ENCODE measurements at places on chromosomes 4 and X. TPM values are rescaled to one million over a fixed set of nuclear protein-coding genes. Genes with fewer than 3 reads are reported as not detected.
A peak's percentile ranks its signal among the peaks of the same experiment; 100 is the strongest.

- H3K27ac ChIP-seq = peak overlapping the region; percentile 56
- peaks cover 16% of the 10 kb centered on the region for H3K4me1 ChIP-seq
- H3K4me3 ChIP-seq = no peak overlapping the region
- no peaks in the 10 kb centered on the region for H3K36me3 ChIP-seq
- peaks cover 5% of the 10 kb centered on the region for H3K27me3 ChIP-seq
- DNase-seq = no peak
Observed at GRCh38 chrX:13250826-13251580, 68.8 kb downstream of the ATXN3L start.

MXRA5 gene
- polyA plus RNA-seq = 0.58 TPM

DNA sequence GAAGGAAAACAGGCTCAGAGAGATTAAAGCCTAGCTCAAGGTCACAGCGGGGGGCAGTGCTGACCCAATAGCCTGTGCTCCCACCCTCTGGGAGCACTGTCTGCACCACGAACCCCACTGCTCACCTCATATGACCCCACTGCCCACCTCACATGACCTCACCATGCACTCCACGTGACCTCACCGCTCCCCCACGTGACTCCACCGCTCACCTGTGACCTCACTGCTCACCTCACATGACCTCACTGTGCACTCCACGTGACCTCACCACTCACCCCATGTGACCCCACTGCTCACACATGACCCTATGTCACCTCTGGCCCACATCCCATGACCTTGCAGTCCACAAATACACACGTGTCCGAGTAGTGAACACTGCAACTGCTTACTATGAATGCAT is 55.4 kb downstream of the ACOX3 start:
- DNase-seq = no peak
- H3K27ac ChIP-seq = no peak overlapping the region
- H3K36me3 ChIP-seq = no peaks in the 10 kb centered on the region
- H3K27me3 ChIP-seq = no peaks in the 10 kb centered on the region
- H3K4me3 ChIP-seq = no peak overlapping the region

GRCh38 chrX:134025986-134026545 is 40.7 kb upstream of the GPC3 start:
- no peak overlapping the region for H3K27ac ChIP-seq
- no peaks in the 10 kb centered on the region for H3K27me3 ChIP-seq
- no peaks in the 10 kb centered on the region for H3K4me1 ChIP-seq
- DNase-seq = no peak
- no peak overlapping the region for H3K4me3 ChIP-seq

DNA sequence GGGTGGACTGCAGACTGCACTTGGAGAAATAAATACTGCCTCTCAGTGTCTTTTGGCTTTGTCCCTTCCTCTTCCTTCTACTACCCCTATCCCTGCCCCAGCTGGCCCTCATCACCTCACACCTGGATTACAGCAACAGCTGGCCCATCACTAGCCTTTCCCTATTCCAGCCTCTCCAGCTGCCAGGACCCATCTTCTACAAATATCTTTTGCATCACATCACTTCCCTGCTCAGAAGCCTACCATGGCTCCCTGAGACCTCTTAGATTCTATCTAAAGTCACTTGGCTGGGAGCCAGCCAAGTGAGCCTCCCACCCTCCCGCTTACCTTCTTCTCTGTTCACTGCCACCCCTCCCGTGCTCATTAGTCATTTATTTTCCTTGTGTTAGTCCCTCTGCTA is 66.8 kb downstream of the TSC22D3 start:
- H3K27ac ChIP-seq = no peak overlapping the region
- H3K4me1 ChIP-seq = peaks cover 41% of the 10 kb centered on the region
- H3K36me3 ChIP-seq = no peaks in the 10 kb centered on the region
- no peaks in the 10 kb centered on the region for H3K27me3 ChIP-seq

SOD3 gene
- polyA plus RNA-seq = 13.8 TPM

ARFIP1 gene
- 19.0 TPM for polyA plus RNA-seq

- H3K4me1 ChIP-seq = no peaks in the 10 kb centered on the region
- H3K27ac ChIP-seq = no peak overlapping the region
- H3K27me3 ChIP-seq = no peaks in the 10 kb centered on the region
- H3K4me3 ChIP-seq = no peak overlapping the region
- no peak for DNase-seq
Observed at GRCh38 chr4:71322425-71322824, 16.4 kb upstream of the SLC4A4 start.

DNA sequence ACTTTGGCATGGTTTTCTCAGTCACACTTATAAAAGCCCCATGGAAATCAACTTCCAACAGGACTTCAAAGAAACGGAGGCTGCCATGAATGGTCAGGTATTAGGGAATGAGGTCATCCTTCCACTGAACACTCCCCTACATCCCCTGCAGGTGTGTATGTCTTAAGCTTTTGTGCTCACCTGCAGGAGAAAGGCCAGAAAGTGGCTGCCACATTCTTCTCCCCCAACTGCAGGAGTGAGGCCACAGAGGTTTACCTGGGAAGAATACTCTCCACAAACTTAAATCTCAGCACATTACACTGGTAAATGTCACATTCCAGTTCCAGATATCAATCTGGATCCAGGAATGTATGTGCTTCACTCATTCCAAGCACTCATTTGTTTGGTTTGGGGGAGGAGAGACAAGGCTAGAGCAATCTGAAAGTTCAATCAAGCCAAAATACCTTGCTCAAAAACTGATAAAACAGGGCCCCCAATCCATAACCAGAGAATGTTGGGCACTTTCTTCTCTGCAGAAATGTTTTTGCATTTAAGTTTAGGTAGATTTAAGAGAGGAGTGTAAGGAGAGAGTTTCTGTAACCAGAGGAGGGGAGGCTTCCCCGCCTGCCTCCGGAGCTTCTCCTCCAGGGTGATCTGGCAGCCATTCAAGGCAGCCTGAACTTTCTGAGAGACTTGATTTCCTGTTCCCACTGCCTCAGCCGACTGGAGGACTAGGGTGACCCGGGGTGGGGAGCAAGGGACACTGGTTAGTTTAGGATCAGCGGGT is 15.4 kb downstream of the FAM9C start:
- no peak for DNase-seq
- no peaks in the 10 kb centered on the region for H3K36me3 ChIP-seq
- H3K27me3 ChIP-seq = no peaks in the 10 kb centered on the region
- H3K4me3 ChIP-seq = no peak overlapping the region

- no peak overlapping the region for H3K27ac ChIP-seq
- no peaks in the 10 kb centered on the region for H3K27me3 ChIP-seq
- no peaks in the 10 kb centered on the region for H3K4me1 ChIP-seq
- no peaks in the 10 kb centered on the region for H3K36me3 ChIP-seq
Observed at GRCh38 chr4:148827781-148828180, 385.6 kb upstream of the NR3C2 start.

GRCh38 chr4:97952763-97953162 is 190.5 kb downstream of the STPG2 start:
- DNase-seq = no peak
- H3K36me3 ChIP-seq = no peaks in the 10 kb centered on the region
- no peaks in the 10 kb centered on the region for H3K27me3 ChIP-seq
- H3K27ac ChIP-seq = no peak overlapping the region
- H3K4me1 ChIP-seq = no peaks in the 10 kb centered on the region

RAPGEF2 gene
- polyA plus RNA-seq = 4.4 TPM

GRCh38 chr4:52824603-52825459 is 37.3 kb upstream of the RASL11B start:
- peaks cover 4% of the 10 kb centered on the region for H3K4me1 ChIP-seq
- no peaks in the 10 kb centered on the region for H3K27me3 ChIP-seq
- peak overlapping the region; percentile 67 for H3K27ac ChIP-seq
- no peak for DNase-seq
- no peak overlapping the region for H3K4me3 ChIP-seq

STPG2 gene
- 0.03 TPM for polyA plus RNA-seq

IBSP gene
- polyA plus RNA-seq = not detected

GRCh38 chr4:88793475-88793874 is 95.8 kb upstream of the NAP1L5 start:
- no peak for DNase-seq
- no peaks in the 10 kb centered on the region for H3K36me3 ChIP-seq
- H3K27me3 ChIP-seq = no peaks in the 10 kb centered on the region
- no peak overlapping the region for H3K27ac ChIP-seq
- no peak overlapping the region for H3K4me3 ChIP-seq

- H3K4me1 ChIP-seq = peaks cover 25% of the 10 kb centered on the region
- H3K4me3 ChIP-seq = no peak overlapping the region
- H3K27me3 ChIP-seq = peaks cover 7% of the 10 kb centered on the region
- H3K36me3 ChIP-seq = no peaks in the 10 kb centered on the region
- DNase-seq = no peak
Observed at GRCh38 chr4:7987148-7987989, 47.7 kb upstream of the AFAP1 start.

- H3K4me1 ChIP-seq = peaks cover 5% of the 10 kb centered on the region
- H3K4me3 ChIP-seq = no peak overlapping the region
- no peaks in the 10 kb centered on the region for H3K36me3 ChIP-seq
- no peak overlapping the region for H3K27ac ChIP-seq
- H3K27me3 ChIP-seq = no peaks in the 10 kb centered on the region
Observed at GRCh38 chr4:86500527-86500926, 93.6 kb upstream of the PTPN13 start.

DNA sequence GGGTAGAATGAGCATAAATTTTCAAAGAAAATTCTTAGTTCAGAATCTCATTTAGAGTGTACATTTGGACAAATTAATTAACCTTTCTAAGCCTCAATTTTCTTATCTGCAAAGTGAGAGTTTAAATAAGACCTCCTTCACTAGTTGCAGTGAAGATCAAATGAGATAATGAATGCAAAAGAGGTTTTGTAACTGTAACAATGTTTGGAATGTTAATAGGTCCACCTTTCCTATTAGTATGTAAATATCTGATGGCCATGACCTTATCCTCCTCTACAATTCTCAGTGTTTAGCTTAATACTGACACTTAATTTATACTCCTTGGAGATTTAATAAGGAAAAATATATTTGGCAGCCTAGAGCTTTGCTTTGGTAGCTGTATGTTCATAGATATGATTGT is 138.8 kb downstream of the GABRG1 start:
- no peak for DNase-seq
- no peaks in the 10 kb centered on the region for H3K4me1 ChIP-seq
- no peak overlapping the region for H3K4me3 ChIP-seq
- H3K36me3 ChIP-seq = no peaks in the 10 kb centered on the region
- no peaks in the 10 kb centered on the region for H3K27me3 ChIP-seq

All from spleen (tissue), 13 donors.